DMS153 (cell line): ENCODE measurements at places on chromosomes 7 and 10.

GRCh38 chr7:40311307-40311706 is 176.5 kb downstream of the SUGCT start:
- DNase-seq = no peak

DNA sequence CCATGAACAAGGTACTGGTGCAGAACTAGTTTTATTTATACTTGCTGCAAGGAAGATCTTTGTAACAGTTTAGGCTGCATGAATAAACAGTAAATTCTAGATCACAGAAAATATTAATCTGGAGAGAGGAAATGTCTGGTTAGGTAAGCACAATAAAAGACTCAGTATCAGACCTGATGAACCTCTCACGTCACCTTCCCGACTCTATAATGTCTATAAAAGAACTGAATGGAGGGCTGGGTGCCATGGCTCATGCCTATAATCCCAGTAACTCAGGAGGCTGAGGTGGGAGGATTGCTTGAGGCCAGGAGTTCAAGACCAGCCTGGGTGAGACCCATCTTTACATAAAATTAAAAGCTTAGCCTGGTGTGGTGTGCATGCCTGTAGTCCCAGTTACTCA is 65.9 kb downstream of the FAM171A1 start:
- no peak for DNase-seq

- peak; percentile 31 for DNase-seq
These were observed 22.9 kb downstream of the CDK6 start for GRCh38 chr7:92813390-92814024.

GRCh38 chr7:363626-364025 is 73.7 kb downstream of the FOXL3 start:
- DNase-seq = no peak

DNA sequence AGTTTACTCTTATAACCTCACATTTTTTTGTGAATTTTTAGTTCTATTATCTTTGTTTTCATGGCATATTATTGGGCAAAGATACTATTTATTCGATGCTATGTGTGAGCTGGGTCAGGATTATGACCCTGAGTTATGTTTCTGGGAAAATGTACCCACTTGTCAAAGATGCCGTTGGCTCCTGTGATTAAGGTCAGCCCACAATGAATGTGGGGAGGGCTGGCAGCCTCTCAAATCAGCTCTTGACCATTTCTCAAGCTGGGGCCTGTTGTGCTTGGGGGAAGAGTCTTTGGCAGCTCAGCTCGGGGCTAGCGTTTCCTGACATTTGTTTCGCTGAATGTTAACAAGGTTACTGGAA is 97.5 kb downstream of the TCF7L2 start:
- no peak for DNase-seq

DNA sequence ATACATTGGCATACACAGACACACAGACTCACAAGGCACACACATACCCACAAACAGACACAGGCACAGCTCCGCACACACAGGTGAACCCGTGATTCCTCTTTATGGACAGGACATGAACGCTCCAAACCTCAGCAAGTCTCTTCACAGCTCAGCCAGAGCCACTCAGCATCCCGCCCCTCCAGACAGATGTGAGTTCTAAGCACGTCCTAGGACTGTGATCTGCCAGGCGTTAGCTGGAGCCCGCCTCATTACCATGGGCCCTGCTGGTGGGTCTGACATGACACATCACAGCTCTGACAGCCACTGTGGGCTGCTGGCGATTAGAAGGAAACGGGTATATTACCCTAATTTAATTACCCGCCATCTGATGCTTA is 176.7 kb upstream of the PPP2R2D start:
- DNase-seq = no peak
